ENCODE measurements at places on chromosomes 16 and 17.

DNA sequence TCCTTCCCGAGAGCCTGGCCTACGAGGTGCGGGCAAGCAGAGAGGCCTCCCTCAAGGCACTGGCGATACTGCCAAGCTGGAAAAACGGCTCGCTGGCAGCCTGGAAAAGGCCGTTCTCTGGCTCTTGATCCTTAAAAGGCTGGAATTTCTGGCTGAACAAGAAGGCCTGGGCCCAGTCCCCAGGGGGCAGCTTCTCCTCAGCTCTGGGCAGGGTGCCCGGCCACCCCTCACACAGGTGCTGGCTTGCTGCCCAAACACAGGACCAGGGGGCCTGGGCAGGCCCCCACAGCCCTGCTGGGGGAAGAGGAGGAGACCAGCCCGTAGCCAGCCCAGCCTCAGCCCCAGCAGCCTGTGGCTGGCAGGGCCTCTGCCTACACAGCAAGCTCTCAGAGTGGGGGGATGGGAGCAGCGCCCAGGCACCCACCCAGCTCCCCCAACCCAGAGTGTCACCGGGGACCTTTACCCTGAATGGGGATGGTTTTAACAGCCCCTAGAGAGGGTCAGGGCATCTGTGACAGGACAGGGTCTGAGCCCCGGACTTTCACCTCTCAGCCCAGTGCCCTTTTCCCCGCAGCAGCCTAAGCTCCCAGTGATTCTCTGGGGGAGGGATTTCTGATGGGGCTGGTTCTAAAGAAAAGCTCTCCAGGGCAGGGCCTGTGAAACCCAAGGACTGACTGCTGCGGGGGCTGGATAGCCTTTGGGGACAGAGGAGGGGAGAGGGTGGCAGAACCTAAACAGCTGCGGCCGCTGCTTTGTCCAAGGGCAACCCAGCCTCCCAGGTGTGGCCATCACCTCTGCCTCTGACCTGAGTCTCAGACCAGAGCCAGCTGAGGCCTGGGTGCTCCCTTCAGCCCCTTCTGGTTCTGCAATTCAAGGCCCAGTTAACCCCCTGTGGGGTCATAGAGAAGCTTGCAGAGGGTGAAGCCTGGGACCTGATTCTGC is 38.6 kb upstream of the TOB1 start:
- DNase-seq = peak; percentile 79

GRCh38 chr17:19883537-19884215 is 15.9 kb upstream of the ULK2 start:
- no peak for DNase-seq

DNA sequence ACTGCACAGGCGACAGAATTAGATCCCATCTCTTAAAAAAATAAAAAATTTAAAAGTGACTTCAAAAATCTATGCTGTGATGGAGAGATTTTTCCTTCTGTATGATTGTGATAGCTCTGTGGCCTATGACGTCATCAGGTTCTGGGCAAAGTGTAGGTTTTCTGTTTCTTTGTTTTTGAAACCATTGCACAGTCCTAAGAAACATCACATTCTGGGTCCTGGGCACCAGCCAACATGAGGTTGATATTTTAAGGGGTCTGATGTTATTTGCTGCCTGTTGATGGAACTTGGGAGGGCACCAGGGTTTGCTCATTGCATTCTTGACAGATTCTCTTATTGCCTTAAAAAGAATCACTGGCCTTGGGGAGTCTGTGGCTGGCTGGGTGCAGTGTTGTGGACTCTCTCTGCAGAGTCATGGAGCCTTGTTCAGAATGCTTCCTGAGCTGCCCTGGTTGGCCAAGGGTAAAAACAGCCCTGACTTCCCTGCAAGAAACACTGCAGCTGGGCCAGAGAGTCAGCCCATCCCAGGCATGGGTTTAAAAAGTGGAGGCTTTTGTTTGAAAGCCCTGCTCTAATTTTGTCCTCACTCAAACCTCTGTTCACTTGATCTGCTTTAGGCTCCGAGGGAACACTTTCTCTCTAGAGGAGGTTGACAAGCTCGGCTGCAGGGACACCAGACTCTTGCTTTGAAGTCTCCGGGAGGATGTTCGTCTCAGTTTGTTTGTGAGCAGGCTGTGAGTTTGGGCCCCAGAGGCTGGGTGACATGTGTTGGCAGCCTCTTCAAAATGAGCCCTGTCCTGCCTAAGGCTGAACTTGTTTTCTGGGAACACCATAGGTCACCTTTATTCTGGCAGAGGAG is 10.5 kb upstream of the CYLD start:
- DNase-seq = peak; percentile 19

DNA sequence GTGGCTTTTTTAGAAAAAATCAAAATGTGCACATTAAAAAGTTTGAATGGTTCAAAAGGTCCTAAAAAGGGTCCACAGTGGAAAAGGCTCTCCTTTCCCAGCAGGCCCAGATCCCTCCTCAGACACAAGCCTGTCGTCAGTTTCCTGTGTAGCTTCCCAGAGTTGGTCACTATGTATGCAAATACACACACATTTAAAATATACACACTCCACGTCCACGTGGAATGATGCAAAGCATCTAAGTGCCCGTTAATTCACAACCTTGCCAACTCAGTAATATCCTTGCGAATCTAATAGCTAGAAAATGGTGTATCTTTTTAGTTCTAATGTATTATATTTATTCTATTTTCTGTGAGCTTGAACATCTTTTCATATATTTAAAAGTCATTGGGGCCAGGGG is 17.7 kb downstream of the NLRC5 start:
- DNase-seq = no peak

DNA sequence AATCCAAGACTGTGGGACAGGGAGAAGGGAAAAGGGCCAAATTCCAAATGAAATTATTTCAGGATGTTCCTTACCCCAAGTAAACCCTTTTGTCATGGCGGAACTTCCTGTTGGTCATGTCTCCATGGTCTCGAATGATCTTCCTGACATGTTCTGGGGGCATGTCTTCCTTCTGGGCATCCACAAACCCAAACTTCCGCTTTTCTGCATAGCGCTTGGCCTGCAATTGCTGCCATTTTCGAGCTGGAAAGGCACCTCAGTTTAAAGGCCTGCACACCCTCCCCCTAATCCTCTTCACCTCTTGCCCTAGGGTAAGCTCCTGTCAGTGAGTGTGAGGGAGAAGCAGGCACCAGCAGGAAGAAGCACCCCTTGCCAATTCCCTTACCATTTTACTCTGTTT is 1.2 kb downstream of the PRPF8 start:
- no peak for DNase-seq

DNA sequence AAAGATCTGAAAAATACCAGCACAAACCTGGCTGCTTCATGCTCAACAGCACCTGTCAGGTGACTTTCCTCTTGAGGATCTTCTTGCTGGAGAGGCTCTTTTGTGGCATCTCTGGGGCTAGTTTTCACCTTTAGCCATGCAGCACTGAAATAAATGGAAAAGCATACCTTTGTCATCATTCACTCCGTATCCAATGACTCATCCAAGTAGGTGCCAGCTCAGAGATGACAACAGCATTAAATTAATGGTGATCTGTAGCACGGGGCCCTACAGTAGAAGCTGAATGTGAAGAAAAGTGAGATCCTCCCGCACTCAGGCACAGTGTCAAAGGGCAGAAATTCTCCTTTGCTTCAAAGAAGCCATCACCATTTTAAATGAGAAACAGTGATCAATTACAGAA is 32.2 kb downstream of the KIAA0753 start:
- no peak for DNase-seq

DNA sequence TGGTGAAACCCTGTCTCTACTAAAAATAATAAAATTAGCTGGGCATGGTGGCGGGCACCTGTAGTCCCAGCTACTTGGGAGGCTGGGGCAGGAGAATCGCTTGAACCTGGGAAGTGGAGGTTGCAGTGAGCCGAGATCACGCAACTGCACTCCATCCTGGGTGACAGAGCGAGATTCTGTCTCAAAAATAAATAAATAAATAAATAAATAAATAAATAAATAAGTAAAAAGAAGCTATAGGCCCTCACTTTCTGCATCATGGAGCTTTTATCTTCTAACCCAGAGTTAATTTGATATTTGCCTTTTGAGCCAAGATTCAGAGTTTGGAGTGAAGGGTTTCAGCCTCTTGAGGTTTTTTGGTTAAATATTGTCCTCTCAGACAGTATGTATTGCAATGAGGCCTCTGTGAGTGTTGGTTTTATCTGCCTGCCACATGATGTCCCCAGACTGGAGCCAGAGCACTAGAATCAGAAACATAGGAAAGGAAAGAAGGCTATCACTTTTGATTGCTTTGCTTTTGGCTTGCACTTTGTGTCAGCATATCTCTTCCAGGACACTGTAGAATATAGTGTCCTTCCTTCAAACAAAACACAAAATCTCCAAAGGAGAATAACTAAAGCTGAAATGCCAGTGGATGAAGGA is 32.5 kb downstream of the RNF135 start:
- no peak for DNase-seq

DNA sequence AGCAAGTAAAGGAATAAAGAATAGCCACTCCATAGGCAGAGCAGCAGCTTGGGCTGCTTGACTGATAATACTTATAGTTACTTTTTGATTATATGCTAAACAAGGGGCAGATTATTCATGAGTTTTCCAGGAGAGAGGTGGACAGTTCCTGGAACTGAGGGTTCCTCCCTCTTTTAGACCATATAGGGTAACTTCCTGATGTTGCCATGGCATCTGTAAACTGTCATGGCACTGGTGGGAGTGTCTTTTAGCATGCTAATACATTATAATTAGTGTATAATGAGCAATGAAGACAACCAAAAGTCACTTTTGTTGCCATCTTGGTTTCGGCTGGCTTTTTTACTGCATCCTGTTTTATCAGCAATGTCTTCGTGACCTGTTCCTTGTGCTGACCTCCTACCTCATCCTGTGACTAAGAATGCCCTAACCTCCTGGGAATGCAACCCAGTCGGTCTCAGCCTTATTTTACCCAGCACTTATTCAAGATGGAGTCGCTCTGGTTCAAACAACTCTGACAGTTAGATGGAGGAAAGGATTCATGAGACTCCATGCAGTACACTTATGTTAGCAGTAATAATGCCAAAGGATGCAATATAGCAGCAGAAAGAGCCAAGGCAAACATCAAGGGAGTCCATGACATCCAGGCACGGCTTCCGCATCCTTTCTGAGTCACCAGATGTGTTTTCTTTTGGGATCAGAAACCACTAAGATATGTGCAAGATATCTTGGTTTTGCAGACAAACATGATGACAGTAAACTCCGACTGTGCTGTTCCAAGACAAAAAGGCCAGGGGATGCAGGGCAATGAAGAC is 55.8 kb upstream of the B4GALNT2 start:
- DNase-seq = no peak

DNA sequence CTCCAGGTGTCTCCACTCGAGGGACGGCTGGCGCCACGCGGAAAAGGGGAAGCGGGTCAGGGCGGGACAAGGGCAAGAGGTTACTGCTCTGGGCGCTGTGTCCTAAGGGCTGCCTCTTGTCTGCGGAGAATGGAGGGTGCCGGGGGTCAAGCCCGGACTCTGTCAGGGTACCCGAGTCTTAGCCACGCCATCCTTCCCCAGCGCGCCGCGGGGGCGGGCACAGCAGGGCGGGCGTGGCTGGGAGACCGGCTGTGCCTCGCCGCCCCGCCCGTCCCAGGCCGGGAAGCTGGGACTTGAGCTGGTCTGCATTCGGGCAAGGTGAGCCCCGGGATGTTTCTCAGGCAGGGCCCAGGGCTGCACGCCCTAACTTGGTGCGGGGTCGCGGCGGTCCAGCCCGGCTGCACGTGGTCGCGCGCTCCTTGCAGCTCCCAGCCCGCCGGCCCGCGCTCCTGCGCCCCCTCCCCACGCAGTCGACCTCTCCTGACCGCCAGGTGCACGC is 6.2 kb upstream of the ACTG1 start:
- DNase-seq = peak; percentile 85

DNA sequence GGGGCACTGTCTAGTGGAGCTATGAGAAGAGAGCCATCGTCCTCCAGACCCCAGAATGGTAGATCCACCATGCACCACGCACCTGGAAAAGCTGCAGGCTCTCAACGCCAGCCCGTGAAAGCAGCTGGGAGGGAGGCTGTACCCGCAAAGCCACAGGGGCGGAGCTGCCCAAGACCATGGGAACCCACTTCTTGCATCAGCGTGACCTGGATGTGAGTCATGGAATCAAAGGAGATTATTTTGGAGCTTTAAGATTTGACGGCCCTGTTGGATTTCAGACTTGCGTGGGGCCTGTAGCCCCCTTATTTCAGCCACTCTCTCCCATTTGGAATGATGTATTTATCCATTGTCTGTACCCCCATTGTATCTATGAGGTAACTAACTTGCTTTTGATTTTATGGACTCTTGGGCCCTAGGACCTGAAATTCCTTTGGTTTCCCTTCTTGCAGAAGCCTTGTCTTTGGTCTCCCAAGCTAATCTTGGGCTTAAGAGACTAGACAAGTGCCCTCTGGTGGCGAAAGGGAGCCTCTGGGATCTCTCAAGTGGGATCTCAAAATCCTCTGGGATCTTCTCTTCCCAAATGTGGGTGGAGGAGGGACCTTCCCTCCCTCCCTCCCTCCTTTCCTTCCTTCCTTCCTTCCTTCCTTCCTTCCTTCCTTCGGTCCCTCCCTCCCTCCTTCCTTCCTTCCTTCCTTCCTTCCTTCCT is 58.2 kb upstream of the HAPSTR1 start:
- peak; percentile 89 for DNase-seq

GRCh38 chr16:85987750-85988078 is 88.8 kb downstream of the IRF8 start:
- DNase-seq = no peak

DNA sequence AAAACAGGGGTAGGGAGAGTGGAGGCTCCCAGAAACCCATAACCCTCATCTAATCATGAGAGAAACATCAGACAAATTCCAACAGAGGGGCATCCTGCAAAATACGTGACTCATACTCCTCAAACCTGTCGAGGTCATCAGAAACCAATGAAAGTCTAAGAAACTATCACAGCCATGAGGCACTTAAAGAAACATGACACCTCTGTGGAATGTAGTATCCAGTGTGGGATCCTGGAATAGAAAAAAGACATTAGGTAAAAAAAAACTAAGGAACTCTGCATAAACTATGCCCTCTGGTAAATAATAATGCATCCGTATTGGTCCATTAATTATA is 16.4 kb downstream of the CDH5 start:
- no peak for DNase-seq

- peak; percentile 46 for DNase-seq
Observed at GRCh38 chr16:24125214-24125613, 130.9 kb upstream of the CACNG3 start.

- DNase-seq = no peak
Observed at GRCh38 chr16:81421536-81421935, 23.1 kb upstream of the CMIP start.

Measured in endodermal cell (in vitro differentiated cells).